Endothelial cell of umbilical vein (primary cell): ENCODE measurements at places on chromosomes 6 and 20.
A peak's percentile ranks its signal among the peaks of the same experiment; 100 is the strongest.

GRCh38 chr20:63610581-63611435, 16.1 kb downstream of the GMEB2 start:
- DNase-seq, result no peak

GRCh38 chr20:19975436-19975799, 41.7 kb upstream of the NAA20 start:
- DNase-seq, result no peak

DNA sequence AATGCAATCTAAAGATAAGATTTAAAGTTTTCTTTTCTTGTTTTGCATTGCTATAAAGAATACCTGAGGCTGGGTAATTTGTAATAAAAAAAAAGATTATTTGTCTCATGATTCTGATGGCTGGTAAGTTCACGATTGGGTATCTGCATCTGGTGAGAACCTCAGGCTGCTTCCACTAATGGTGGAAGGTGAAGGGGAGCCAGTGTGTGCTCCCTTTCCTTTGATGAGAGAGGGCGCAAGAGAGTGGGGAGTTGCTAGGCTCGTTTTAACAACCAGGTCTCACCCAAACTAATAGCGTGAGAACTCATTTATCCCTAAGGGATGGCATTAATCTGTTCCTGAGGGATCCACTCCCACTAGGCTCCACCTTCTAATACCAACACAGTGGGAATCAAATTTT, 353.2 kb downstream of the BTBD3 start:
- DNase-seq, result no peak

DNA sequence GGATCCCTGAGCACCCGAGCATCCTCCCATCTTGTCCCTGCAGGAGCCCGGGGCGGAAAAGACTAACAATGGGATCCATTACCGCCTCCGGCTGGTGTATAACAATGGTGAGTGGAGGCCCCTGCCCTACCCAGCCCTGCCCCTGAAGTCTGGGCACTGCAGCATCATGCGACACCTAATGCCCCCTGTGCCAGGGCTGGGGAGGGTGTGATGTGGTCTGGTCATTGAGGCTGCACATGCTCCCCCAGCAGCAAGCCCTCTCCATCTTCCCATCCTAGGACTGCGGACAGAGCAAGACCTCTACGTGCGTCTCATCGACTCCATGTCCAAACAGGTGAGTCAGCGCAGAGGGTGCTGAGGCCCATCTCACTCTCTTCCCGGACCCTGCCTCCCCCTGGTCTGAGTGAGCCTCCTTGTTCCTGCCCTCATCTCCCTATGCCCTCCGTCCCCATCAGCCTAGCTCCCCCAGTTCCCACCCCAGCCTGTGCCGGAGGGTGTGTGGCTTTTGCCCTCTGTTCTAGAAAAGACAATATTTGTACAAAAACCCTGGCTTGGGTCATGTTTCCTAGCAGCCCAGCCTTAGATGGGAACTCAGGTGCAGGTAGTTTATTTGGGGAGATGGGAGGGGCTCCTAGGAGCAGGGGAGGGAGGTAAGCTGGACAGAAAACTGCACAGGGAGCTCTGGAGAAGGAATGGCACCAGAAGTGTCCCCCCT, 13.5 kb downstream of the EBF4 start:
- DNase-seq, result no peak

DNA sequence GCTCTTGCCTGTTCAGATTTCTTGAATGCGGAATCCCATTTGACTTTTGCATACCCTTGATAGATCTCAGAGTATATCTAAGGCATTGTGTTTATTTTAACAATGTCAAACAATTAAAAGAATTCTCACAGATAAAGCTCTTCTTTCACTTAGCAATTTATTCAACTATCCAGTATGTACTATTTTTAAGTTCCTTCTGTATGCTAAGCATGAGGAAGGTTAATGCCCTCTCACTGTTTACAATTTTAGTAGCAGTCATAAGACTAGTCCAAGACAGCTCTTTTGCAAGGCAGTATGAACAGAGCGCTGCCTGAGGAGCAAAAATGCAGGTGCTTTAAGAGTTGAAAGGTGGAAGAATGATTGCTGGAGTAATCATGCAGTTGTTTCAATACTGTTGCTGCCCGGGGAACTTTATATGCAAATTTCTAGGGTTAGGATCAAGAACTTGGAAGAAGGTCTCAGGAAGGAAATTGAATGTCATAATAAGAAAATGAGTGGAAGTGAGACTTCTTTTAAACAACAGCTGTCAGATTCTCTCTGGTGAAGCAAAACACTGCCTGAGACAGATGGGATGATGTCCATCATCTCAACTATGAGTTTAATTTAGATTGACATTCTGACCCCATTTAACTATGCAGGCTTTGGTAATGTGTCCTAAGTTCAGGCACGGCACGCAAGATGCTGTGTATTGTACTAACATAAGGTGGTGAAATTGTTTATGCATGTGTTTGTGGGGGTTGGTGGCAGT, 1303.5 kb upstream of the CITED2 start:
- DNase-seq, result peak; percentile 13

GRCh38 chr6:77205936-77206335, 257.4 kb downstream of the HTR1B start:
- DNase-seq, result no peak

DNA sequence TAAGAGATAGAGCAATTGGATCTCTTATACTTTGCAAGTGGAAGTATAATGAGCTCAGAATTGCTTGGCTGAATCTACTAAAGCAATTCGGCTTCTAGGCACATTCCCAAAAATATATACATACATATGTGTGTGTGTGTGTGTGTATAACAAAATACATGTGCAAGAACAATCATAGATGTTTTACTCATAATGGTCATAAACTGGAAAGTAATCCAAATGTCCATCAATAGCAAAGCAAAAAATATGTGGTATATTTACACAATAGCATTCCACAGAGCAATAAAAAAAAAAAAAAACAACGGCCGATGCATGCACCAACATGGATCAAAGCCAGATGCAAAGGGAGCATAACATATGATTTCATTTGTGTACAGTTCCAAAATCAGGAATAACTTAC, 707.9 kb downstream of the RFPL4B start:
- no peak for DNase-seq

- peak; percentile 3 for DNase-seq
These were observed 173.7 kb downstream of the PHACTR1 start for GRCh38 chr6:12890171-12890790.

- DNase-seq, result no peak
These were observed 6.0 kb downstream of the COL12A1 start for GRCh38 chr6:75199889-75200288.

DNA sequence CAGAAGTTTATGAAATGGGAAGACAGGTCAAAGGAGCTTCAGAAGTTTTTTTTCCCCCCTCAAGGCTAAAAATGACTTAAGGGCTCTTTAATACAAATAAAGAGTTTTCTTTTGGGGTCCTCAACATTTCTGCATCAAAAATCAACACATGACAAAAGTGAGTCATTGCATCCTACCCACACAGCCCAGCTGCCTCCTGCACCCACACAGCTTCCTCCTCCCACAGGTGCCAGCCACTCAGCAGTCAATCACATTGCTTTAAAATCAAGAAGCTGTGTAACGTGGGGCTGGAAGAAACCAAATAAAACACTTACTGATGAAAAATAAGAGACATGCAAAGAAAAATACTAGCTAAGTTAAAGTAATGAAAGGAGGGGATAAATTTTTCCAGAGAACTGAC, 68.5 kb downstream of the MAP3K5 start:
- DNase-seq, result peak; percentile 67

DNA sequence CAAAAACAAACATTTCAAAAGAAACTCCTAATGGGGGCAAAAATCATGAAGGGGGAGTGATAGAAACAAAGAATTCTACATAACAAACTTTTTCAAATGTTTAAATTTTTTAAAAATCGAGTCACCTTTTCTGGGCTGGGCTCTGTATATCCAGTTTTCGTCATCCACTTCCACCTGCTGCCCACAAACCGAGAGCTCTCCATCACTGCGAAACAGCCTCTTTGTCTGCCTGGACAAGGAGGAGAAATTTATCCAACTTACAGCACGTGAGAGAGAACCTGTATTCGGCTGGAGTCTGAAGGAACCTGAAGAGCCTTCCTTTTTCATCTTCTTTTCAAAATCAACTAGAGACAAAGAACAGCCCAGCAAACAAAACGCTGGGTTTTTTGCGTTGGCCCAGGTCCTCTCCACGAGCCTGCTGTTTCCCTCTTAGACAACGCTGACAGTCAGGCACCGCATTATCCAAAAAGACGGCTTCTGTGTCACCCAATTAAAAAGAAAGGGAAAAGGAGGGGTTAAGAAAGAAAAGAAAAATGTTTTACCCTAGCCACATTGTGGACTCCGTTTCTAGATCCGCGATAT, 72.4 kb upstream of the NHSL1 start:
- no peak for DNase-seq

- no peak for DNase-seq
These were observed 451.8 kb upstream of the KHDRBS2 start for GRCh38 chr6:62737792-62738191.

DNA sequence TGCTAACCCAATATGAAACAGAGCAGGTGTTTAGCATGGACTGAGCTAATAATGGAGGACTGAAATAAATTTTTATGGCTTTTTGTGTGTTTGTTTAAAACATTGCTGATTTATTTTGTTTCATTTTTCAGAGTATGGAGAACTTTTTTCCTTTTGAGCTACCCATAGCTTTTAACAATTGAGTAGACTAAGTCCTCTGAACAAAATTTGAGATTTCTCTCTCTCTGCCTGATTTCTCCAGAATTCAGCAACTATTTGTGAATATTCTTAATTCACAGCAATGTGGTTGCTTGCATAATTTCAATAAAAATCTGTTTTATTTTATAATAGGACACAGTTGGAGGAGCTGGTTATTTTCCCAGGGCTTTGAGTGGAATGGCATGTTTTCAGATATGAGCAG, 103.7 kb downstream of the TPBG start:
- no peak for DNase-seq

GRCh38 chr20:61886721-61887595, 178.7 kb downstream of the TAF4 start:
- peak; percentile 1 for DNase-seq

GRCh38 chr20:9903048-9903655, 64.3 kb upstream of the PAK5 start:
- peak; percentile 11 for DNase-seq

DNA sequence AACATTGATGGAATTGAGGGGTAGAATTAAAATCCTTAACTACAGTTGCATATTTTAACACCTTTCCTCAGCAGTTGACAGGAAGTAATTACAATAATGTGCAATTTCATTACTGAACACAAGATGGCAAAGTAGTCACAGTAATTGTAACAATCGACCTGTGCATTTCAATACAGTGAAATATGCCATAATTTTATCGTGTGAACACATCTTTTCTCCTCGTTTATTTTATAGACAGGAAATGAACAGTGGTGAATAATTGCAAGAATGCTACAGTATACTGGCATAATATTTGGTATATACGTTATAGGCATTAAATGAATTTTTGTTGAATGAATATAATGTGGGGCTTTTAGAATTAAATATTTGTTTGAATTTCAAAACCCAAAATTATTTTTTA, 25.0 kb downstream of the CYB5R4 start:
- DNase-seq, result peak; percentile 84

DNA sequence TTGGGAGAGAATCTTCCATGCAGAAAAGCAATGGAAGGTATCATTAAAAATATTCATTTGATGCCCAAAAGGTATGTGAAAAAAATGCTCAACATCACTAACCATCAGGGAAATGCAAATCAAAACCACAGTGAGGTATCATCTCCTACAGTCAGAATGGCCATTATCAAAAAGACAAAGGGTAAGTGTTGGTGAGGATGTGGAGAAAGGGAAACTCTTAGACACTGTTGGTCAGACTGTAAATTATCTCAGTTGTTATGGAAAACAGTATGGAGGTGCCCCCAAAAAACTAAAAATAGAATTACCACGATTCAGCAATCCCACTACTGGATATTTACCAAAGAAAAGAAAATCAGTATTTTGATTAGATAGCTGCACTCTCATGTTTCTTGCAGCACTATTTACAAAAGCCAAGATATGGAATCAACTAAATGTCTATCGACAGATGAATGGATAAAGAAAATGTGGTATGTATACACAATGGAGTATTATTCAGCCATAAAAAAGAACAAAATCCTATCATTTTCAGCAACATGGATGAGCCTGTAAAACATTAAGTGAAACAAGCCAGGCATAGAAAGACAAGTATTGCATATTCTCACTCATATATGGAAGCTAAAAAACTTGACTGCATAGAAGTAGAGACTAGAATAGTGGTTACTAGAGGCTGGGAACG, 84.0 kb downstream of the DTNBP1 start:
- no peak for DNase-seq

DNA sequence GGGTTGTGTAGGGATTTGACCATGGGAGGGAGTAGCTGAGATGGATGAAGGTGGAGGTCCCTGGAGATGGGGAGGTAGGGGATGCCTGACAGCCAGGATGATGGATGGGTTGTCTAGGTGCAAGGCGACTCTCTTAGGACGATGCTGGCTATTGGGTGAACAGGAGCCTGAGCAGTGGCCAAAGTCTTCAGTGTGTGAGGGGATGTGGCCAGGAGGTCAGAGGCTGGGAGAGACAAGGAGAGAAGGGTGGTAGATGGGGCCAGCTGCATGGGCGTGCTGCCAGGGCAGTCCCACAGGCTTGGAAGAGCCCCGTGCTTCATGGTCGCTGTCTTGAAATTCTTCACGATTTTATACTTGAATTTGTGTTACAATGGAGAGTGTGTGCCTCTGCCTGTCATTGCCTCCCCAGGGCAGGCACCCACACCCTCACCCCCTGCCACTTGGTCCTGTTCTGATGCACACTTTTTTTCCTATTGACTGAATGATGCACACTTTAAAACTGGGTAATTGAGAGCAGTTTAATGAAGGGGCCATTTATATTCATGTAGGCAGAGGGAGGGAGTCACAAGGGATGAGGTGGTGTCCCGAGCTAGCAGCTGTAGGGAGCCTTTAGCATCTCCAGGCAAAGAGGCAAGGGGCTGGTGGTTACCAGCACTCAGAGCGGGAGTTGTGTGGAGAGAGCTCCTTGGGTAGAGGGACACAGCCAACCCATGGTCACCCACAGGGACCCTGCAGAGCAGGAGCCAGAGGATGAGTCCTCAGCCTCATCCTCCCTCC, 120.7 kb downstream of the DHX35 start:
- no peak for DNase-seq

GRCh38 chr6:167797011-167797471, 29.7 kb upstream of the AFDN start:
- no peak for DNase-seq

- no peak for DNase-seq
These were observed 10.5 kb downstream of the PIGT start for GRCh38 chr20:45426320-45427016.

GRCh38 chr6:79421707-79422484, 115.3 kb downstream of the LCA5 start:
- peak; percentile 99 for DNase-seq

- peak; percentile 5 for DNase-seq
These were observed 693 bp downstream of the HLA-F start for GRCh38 chr6:29723666-29724588.

GRCh38 chr20:41499961-41500725, 118.0 kb downstream of the CHD6 start:
- no peak for DNase-seq

- DNase-seq, result no peak
These were observed 53.0 kb downstream of the SNAP25 start for GRCh38 chr20:10271494-10272219.

GRCh38 chr6:39755231-39755630, 30.0 kb upstream of the KIF6 start:
- DNase-seq, result no peak
